ENCODE measurements at places on chromosomes 13 and 19.
A peak's percentile ranks its signal among the peaks of the same experiment; 100 is the strongest.

DNA sequence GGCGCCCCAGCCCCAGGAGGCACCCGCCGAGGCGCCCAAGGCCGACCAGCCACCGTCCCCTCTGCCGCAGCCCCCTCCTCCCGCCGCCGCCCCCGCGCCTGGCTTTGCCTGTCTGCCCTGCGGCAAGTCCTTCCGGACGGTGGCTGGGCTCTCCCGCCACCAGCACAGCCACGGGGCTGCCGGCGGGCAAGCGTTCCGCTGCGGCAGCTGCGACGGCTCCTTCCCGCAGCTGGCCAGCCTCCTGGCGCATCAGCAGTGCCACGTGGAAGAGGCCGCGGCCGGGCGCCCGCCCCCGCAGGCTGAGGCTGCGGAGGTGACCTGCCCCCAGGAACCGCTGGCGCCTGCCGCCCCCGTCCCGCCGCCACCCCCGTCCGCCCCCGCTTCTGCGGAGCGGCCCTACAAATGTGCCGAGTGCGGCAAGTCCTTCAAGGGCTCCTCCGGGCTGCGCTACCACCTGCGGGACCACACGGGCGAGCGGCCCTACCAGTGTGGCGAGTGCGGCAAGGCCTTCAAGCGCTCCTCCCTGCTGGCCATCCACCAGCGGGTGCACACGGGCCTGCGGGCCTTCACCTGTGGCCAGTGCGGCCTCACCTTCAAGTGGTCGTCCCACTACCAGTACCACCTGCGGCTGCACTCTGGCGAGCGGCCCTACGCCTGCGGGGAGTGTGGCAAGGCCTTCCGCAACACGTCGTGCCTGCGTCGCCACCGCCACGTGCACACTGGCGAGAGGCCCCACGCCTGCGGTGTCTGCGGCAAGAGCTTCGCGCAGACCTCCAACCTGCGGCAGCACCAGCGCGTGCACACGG, 2.6 kb upstream of the NAT14 start:
- peaks cover 14% of the 10 kb centered on the region for H3K36me3 ChIP-seq
- H3K27me3 ChIP-seq: no peaks in the 10 kb centered on the region
- no peak overlapping the region for H3K27ac ChIP-seq
- H3K4me3 ChIP-seq: no peak overlapping the region

DNA sequence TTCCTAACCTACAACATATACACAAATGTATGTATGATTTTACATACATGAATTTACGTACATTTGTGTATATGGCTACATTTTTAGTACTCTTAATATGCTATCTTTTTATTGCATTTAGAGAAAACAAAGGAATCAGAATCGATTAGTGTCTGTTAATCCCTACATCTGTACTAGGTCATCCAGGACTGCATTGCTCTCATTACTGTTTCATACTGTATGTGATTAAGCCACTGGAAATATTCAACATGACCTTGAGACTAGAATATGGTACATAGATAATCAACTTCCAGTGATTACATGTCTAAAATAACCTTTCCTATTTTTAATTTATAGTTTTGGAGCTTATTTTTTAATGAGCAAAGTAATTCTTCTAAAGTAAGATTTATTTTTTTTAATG, 5.3 kb upstream of the MAB21L1 start:
- no peak overlapping the region for H3K4me3 ChIP-seq
- H3K27ac ChIP-seq: no peak overlapping the region

DNA sequence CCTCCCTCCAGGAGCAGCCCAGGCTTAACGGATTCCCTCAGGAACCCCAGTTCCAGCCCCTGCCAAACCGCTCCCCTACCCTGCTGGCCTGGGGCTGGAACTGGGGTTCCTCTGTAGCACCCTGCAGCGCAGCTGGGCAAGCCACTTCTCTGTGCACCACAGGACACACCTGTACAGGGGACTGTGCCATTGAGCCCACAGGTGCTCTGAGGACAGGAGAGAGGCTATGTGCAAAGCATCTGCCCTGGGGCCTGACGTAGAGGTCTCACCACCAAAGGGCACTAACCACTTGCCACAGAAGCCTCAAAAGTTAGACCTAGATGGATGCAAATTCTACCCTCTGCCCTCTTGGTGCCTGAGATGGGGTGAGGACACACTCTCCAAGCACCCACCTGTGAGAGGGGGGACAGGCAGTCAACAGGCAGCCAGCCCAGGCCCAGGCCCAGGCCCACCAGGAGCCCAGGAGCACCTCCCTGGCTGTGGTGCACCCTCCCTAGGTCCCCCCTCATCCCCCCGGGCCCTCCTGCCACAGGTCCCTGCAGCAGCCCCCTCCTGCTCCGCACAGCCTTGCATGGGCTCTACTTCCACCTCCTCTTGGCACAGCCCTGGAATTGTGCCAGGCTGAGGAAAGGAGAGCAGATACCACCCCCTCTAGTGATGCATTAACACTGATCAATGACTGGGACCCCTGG, 27.6 kb upstream of the SLC35E1 start:
- DNase-seq: no peak
- H3K4me3 ChIP-seq: no peak overlapping the region
- no peaks in the 10 kb centered on the region for H3K4me1 ChIP-seq
- H3K36me3 ChIP-seq: peaks cover 3% of the 10 kb centered on the region
- H3K27me3 ChIP-seq: no peaks in the 10 kb centered on the region
- no peak overlapping the region for H3K27ac ChIP-seq

DNA sequence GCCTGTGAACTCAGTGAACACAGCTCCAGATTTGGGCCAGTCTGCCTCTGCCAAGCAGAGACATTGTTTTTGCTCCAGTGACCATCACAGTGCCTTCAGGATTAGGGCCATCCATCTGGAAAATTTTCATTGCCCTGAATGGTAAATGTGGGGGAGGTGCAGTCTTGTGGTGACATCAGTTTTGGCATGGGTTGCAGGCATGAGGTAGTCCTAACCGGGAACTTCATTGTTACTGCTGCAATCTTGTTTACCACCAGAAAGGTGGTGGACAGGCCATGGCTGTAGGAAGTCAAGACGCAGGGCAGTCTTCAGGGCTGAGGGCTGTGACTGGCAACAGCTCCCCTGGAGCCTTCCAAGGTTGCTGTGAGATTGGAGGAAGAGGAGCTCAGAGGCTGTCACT, 55.2 kb downstream of the SPATA13 start:
- H3K4me1 ChIP-seq: peaks cover 11% of the 10 kb centered on the region
- H3K27me3 ChIP-seq: no peaks in the 10 kb centered on the region
- H3K27ac ChIP-seq: no peak overlapping the region
- DNase-seq: no peak

DNA sequence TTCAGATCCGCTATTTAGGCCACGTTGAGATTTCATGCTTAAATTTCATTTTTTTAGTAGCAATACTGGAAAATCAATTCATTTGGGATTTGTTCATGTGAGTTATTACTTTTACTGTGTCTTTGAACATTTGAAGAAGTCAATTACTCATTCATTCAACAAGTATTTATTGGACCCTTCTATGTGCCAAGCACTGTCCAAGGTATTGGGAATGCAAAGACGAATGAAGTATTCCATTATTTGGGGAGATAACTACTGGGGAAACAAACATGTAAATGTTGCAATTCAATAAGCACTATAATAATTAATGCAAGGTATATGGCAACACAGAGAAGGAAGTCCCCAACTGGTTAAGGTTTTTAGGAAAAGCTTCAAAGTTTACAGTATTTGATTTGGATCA, 5.7 kb downstream of the CDK8 start:
- H3K27me3 ChIP-seq: no peaks in the 10 kb centered on the region
- no peaks in the 10 kb centered on the region for H3K4me1 ChIP-seq
- no peak for DNase-seq
- no peak overlapping the region for H3K4me3 ChIP-seq

GRCh38 chr13:49246850-49247642, 679 bp upstream of the CDADC1 start:
- H3K4me3 ChIP-seq: peak overlapping the region; percentile 74
- H3K27ac ChIP-seq: no peak overlapping the region

GRCh38 chr19:1774989-1775772, 21.9 kb downstream of the ONECUT3 start:
- no peaks in the 10 kb centered on the region for H3K4me1 ChIP-seq
- no peak overlapping the region for H3K27ac ChIP-seq
- no peaks in the 10 kb centered on the region for H3K36me3 ChIP-seq
- H3K27me3 ChIP-seq: peaks cover 69% of the 10 kb centered on the region
- no peak for DNase-seq

- H3K27ac ChIP-seq: no peak overlapping the region
- H3K4me3 ChIP-seq: no peak overlapping the region
- H3K36me3 ChIP-seq: peaks cover 94% of the 10 kb centered on the region
- H3K27me3 ChIP-seq: no peaks in the 10 kb centered on the region
- no peak for DNase-seq
These were observed 126.9 kb downstream of the STK24 start for GRCh38 chr13:98450026-98450425.

DNA sequence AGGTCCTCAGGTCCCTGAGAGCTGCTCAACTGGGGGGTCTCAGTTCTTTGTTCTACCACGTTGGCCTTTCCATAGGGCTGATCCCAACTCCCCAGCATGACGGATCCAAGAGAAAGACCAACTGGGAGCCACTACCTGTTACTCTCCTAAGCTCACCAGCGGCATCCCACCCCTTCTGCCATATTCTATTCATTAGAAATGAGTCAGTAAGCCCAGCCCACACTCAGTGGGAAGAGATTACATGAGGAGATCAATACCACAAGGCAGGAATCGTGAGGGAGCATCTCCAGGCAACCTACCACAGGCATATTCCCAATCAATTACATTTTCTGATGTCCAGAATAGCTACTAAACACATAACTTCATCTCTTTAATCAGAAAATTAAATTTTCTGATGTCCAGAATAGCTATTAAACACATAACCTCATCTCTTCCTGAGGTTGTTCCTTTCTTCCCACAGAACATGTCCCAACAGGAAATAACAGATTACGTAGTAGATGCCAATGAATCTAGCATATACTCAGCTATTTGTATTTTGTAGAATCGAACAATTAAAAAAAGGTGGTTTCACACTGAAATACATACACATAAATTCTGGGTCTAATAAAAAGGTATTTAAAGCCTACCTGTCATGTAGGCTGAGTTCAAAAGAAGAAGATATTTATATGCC, 708.1 kb upstream of the ARGLU1 start:
- DNase-seq: no peak
- no peak overlapping the region for H3K4me3 ChIP-seq
- peaks cover 2% of the 10 kb centered on the region for H3K4me1 ChIP-seq
- no peaks in the 10 kb centered on the region for H3K27me3 ChIP-seq
- no peak overlapping the region for H3K27ac ChIP-seq
- no peaks in the 10 kb centered on the region for H3K36me3 ChIP-seq

- H3K36me3 ChIP-seq: peaks cover 41% of the 10 kb centered on the region
- H3K27me3 ChIP-seq: peaks cover 3% of the 10 kb centered on the region
- no peak overlapping the region for H3K27ac ChIP-seq
- H3K4me3 ChIP-seq: no peak overlapping the region
- peaks cover 6% of the 10 kb centered on the region for H3K4me1 ChIP-seq
These were observed 47.9 kb downstream of the CERS4 start for GRCh38 chr19:8257052-8257443.

GRCh38 chr13:43510956-43511901, 275.5 kb downstream of the ENOX1 start:
- H3K4me1 ChIP-seq: no peaks in the 10 kb centered on the region
- no peak overlapping the region for H3K4me3 ChIP-seq
- no peak for DNase-seq
- no peak overlapping the region for H3K27ac ChIP-seq

DNA sequence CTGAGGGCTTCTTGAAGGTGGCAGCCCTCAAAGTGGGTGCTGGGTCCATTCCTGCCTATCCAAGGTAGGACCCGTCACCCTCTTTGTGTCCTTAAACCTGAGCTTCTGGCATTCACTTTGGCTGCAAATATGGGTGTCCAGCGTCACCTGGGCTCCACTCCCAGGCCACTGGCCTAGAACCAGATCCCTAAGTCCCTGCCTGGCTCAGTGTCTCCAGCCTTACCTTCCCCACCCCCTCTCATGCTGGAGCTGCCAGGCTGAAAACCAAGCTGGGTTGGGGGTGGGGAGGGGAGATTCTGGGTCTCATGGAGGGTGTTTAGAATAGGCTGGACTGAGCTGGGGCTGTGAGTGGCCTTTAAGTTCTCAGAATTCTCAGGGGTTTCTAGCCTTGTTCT, 12.4 kb downstream of the PDE4A start:
- no peak overlapping the region for H3K4me3 ChIP-seq
- H3K27ac ChIP-seq: no peak overlapping the region
- H3K36me3 ChIP-seq: no peaks in the 10 kb centered on the region
- H3K4me1 ChIP-seq: peaks cover 6% of the 10 kb centered on the region

- H3K27ac ChIP-seq: no peak overlapping the region
- H3K4me1 ChIP-seq: no peaks in the 10 kb centered on the region
- H3K27me3 ChIP-seq: peaks cover 3% of the 10 kb centered on the region
- H3K4me3 ChIP-seq: no peak overlapping the region
These were observed 4.1 kb upstream of the TGFBR3L start for GRCh38 chr19:7910321-7911161.

- H3K4me3 ChIP-seq: no peak overlapping the region
- H3K27ac ChIP-seq: no peak overlapping the region
- DNase-seq: no peak
- H3K27me3 ChIP-seq: no peaks in the 10 kb centered on the region
- no peaks in the 10 kb centered on the region for H3K36me3 ChIP-seq
- peaks cover 10% of the 10 kb centered on the region for H3K4me1 ChIP-seq
These were observed 362.4 kb downstream of the DIAPH3 start for GRCh38 chr13:59801107-59801880.

- H3K4me3 ChIP-seq: no peak overlapping the region
- H3K36me3 ChIP-seq: no peaks in the 10 kb centered on the region
- H3K27me3 ChIP-seq: peaks cover 26% of the 10 kb centered on the region
- H3K27ac ChIP-seq: no peak overlapping the region
These were observed 9.4 kb downstream of the IFNL2 start for GRCh38 chr19:39277598-39277997.

GRCh38 chr13:42076309-42076713, 27.9 kb downstream of the DGKH start:
- H3K27ac ChIP-seq: no peak overlapping the region
- H3K27me3 ChIP-seq: no peaks in the 10 kb centered on the region
- peaks cover 11% of the 10 kb centered on the region for H3K36me3 ChIP-seq
- H3K4me3 ChIP-seq: no peak overlapping the region
- peaks cover 1% of the 10 kb centered on the region for H3K4me1 ChIP-seq

GRCh38 chr13:93687261-93687660, 460.7 kb downstream of the GPC6 start:
- no peaks in the 10 kb centered on the region for H3K36me3 ChIP-seq
- no peak for DNase-seq
- no peaks in the 10 kb centered on the region for H3K27me3 ChIP-seq
- no peaks in the 10 kb centered on the region for H3K4me1 ChIP-seq
- no peak overlapping the region for H3K4me3 ChIP-seq

DNA sequence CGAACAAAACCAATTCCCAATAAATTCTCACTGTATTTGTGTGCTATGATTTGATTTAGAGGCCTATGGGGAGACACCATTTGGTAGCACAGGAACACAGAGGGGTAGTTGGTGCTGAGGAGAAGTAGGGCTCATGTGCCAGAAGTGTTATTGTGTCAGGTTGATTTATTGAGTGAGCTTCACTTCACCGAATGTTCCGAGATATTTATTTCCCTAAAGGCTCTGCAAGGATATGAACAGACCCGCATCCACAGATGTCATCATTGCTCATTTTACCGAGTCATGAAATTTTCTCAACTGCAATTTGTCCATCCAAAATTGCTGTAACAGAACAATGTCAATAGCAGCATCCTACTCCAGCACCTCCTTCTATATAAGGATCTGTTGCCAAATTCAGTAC, 69.5 kb downstream of the DACH1 start:
- H3K4me1 ChIP-seq: peaks cover 5% of the 10 kb centered on the region
- H3K27ac ChIP-seq: no peak overlapping the region
- no peak for DNase-seq
- no peaks in the 10 kb centered on the region for H3K36me3 ChIP-seq

- no peak for DNase-seq
- peaks cover 3% of the 10 kb centered on the region for H3K4me1 ChIP-seq
- no peaks in the 10 kb centered on the region for H3K27me3 ChIP-seq
These were observed 538 bp downstream of the ZNF428 start for GRCh38 chr19:43618921-43619261.

- no peak overlapping the region for H3K27ac ChIP-seq
- H3K4me3 ChIP-seq: no peak overlapping the region
- no peak for DNase-seq
- no peaks in the 10 kb centered on the region for H3K27me3 ChIP-seq
- no peaks in the 10 kb centered on the region for H3K36me3 ChIP-seq
These were observed 628.0 kb upstream of the PCDH20 start for GRCh38 chr13:62043600-62043999.
